Activated CD8-positive, alpha-beta memory T cell treated with anti-CD3 and anti-CD28 coated beads, Interleukin-2, amount 10 ng/mL, durations not matched to agents 7 days and 5 days (primary cell): ENCODE measurements at places on chromosomes 12 and 14. TPM values are rescaled to one million over a fixed set of nuclear protein-coding genes. Genes with fewer than 3 reads are reported as not detected.

- no peak for DNase-seq
- H3K4me3 ChIP-seq: no peak overlapping the region
- no peaks in the 10 kb centered on the region for H3K27me3 ChIP-seq
- no peak overlapping the region for H3K27ac ChIP-seq
- peaks cover 2% of the 10 kb centered on the region for H3K36me3 ChIP-seq
- no peaks in the 10 kb centered on the region for H3K4me1 ChIP-seq
Observed at GRCh38 chr12:124517260-124518050, 50.0 kb downstream of the NCOR2 start.

DNA sequence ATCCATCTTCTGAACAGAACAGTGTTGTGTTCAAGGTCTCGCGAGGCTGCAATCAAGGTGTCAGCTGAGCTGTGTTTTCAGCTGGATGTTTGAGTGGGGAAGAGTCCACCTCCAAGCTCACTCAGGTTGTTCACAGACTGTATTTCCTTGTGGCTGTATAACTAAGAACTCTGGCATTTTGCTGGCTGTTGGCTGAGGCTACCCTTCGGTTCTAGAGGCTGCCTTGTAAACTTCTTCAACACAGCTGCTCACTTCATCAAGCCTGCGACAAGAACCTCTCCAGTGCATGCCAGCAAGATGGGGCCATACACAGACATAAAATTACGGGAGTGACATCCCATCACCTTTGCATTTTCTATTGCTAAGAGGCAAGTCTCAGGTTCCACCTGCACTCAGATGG, 12.7 kb downstream of the FOS start:
- peaks cover 23% of the 10 kb centered on the region for H3K4me1 ChIP-seq
- H3K36me3 ChIP-seq: no peaks in the 10 kb centered on the region
- no peak overlapping the region for H3K4me3 ChIP-seq
- peaks cover 34% of the 10 kb centered on the region for H3K27me3 ChIP-seq

Gene ST8SIA1
- total RNA-seq: 2.7 TPM

GRCh38 chr12:24444634-24445033, 495.2 kb upstream of the SOX5 start:
- no peak overlapping the region for H3K27ac ChIP-seq
- H3K4me1 ChIP-seq: no peaks in the 10 kb centered on the region
- DNase-seq: no peak
- H3K4me3 ChIP-seq: no peak overlapping the region

GRCh38 chr12:21801522-21802288, 27.2 kb upstream of the KCNJ8 start:
- no peaks in the 10 kb centered on the region for H3K4me1 ChIP-seq
- no peaks in the 10 kb centered on the region for H3K27me3 ChIP-seq
- H3K27ac ChIP-seq: no peak overlapping the region
- H3K4me3 ChIP-seq: no peak overlapping the region
- DNase-seq: no peak

Gene PTGDR
- 1.7 TPM for total RNA-seq

GRCh38 chr14:41605550-41606281, 960 bp upstream of the LRFN5 start:
- H3K36me3 ChIP-seq: peaks cover 2% of the 10 kb centered on the region
- H3K4me1 ChIP-seq: peaks cover 23% of the 10 kb centered on the region
- peak overlapping the region; percentile 21 for H3K4me3 ChIP-seq
- no peak overlapping the region for H3K27ac ChIP-seq

Gene POLE2
- total RNA-seq: 39.9 TPM

- peaks cover 32% of the 10 kb centered on the region for H3K4me1 ChIP-seq
- no peaks in the 10 kb centered on the region for H3K36me3 ChIP-seq
- no peak overlapping the region for H3K4me3 ChIP-seq
- no peak for DNase-seq
- H3K27ac ChIP-seq: no peak overlapping the region
- peaks cover 6% of the 10 kb centered on the region for H3K27me3 ChIP-seq
Observed at GRCh38 chr14:53510281-53510912, 357.3 kb upstream of the DDHD1 start.

Gene ENO2
- 171 TPM for total RNA-seq

Gene PKP2
- total RNA-seq: not detected

Gene ARMH4
- total RNA-seq: not detected

GRCh38 chr14:64279704-64280668, 14.2 kb downstream of the ESR2 start:
- DNase-seq: peak; percentile 63
- no peaks in the 10 kb centered on the region for H3K27me3 ChIP-seq
- H3K27ac ChIP-seq: no peak overlapping the region
- H3K4me3 ChIP-seq: no peak overlapping the region
- H3K36me3 ChIP-seq: peaks cover 1% of the 10 kb centered on the region

GRCh38 chr12:40263616-40264409, 39.0 kb downstream of the LRRK2 start:
- no peak overlapping the region for H3K4me3 ChIP-seq
- no peak for DNase-seq
- H3K27me3 ChIP-seq: no peaks in the 10 kb centered on the region
- H3K4me1 ChIP-seq: no peaks in the 10 kb centered on the region
- no peaks in the 10 kb centered on the region for H3K36me3 ChIP-seq
